ENCODE measurements at places on chromosomes 4 and X.

- DNase-seq: no peak
Measured at GRCh38 chr4:11799196-11799595, 370.5 kb upstream of the HS3ST1 start.

- no peak for DNase-seq
Measured at GRCh38 chrX:110188701-110189558, 129.0 kb downstream of the AMMECR1 start.

DNA sequence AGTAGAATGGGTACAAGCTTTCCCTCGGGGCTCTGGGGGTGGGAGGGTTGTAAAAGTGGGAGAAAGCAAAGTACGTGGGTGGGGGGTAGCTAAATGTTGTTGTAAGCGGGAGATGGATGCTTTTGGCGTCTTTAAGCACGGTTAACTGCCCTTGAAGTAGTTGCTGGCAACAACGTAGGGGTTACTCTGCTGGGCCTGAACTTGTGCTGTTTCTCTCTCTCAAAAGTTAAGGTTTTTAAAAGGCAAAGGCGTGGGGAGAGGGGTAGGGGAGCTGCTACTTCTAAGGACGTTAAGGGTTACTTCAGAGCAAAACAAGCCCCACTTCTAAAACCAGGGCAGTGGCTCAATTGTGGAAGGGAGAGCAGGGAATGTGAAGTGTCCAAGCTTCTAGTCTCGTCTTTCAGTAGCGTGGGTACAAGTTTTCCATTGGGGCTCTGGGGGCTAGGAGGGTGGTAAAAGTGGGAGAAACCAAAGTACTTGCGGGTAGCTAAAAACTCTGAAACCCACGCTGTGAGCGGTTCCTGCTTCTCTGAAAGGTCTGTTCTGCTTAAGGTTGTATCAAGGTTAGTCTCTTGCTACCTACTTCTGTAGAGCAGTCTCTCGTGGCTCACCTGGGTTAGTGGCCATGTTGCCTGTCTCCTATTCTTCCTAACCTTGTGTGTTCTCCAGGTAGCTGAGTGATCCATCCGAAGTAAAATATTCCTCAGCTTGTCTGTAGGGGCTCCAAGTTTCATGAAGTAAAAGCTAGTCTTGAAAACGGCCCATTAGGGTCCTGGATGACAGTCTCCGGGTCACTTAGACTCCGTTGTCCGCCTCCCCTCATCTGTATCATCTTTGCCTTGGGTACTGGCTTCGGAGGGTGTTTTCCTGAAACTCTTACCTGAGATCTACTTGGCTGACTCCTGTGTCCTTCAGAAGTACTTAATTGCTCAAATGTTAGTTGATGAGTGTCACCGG lies 1.7 kb upstream of the WDR1 start:
- DNase-seq: no peak

- DNase-seq: no peak
Measured at GRCh38 chr4:56342746-56343145, 44.5 kb downstream of the AASDH start.

DNA sequence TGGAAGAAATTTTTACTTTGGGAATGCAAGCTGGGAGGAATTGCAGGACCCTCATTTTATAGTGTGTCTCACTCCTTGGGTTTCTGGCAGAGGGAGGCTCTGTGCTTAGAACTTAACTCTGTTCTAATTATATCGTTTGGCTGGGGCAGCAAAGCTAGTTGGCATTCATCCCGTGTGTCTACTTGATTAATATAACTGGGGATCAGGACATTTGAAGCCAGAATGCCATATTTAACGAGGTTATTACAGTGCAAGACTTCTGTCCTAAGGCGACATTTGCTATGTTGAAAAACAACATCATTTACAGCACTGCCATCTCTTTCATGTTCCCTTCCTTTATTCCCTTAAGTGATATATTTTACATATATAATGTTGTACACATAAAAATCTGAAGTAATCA lies 179.1 kb upstream of the TBC1D9 start:
- no peak for DNase-seq
